ENCODE measurements at places on chromosomes 6 and 20.

DNA sequence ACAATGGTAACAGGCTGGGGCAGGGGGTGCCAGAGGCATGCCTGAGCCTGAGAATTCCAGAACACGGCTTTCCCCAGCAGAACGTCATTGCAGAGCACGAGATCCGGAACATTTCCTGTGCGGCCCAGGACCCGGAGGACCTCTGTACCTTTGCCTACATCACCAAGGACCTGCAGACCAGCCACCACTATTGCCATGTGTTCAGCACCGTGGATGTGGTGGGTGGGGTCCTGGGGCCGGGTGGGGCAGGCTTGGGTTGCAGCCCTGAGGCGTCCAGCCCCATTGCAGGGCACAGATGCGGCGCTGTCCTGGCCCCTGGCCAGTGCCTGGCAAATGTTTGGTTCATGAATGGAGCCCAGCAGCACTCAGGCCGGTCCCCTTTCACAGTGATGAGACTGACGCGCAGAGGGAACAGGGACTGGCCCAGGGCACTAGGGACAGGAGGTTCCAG, 57.1 kb downstream of the TCP11 start:
- DNase-seq: no peak

DNA sequence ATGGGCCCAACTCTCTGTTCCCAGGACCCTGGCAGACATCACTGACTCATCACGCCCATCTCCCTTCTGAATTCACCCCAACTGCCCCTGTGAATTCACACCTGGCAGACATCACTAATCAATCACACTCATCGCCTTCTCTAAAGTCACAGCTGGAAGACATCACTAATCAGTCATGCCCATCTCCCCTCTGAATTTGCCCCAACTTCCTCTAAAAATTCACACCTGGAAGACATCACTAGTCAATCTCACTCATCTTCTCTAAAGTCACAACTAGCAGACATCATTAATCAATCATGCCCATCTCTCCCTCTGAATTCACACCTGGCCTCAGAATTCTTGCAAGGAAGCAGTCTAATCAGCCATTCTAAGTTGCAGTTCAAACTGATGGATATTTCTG, 111.1 kb downstream of the FOXA2 start:
- DNase-seq: no peak

DNA sequence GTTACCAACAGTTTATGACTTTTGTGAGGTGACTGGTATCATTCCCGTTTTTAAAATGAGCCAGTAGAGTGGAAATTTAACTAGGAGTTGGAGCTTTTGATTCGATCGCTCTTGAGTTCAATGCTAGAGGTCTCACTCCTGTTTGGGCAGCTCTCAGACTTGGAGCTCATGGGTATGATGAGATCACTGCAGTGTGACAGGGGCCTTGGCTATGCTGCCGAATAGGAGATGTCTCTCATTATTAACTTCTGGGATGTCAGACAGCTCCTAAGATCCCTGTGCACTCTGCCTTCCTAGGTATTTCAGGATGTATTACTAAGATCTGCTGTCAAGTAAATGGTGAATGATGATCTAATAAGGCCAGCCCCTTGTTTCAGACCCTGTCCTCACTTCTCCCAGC, 20.4 kb downstream of the AKAP12 start:
- DNase-seq: no peak

DNA sequence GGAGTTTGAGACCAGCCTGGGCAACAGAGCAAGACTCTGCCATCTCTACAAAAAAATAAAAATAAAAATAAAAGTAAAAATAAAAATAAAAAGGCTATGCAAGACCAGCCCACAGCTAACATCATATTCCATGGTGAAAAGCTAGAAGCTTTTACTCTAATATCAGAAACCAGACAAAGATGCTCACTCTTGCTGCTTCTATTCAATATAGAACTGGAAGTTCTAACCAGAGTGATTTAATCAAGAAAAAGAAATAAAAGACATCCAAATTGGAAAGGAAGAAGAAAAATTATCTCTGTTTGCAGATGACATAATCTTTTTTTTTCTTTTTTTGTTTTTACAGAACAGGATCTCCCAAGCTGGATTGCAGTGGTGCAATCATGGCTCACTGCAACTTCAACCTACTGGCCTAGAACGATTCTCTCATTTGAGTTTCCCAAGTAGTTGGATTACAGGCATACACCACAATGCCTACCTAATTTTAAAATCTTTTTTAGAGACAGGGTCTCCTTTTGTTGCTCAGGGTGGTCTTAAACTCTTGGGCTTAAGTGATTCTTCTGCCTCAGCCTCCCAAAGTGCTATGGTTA, 100.7 kb upstream of the JAG1 start:
- no peak for DNase-seq

DNA sequence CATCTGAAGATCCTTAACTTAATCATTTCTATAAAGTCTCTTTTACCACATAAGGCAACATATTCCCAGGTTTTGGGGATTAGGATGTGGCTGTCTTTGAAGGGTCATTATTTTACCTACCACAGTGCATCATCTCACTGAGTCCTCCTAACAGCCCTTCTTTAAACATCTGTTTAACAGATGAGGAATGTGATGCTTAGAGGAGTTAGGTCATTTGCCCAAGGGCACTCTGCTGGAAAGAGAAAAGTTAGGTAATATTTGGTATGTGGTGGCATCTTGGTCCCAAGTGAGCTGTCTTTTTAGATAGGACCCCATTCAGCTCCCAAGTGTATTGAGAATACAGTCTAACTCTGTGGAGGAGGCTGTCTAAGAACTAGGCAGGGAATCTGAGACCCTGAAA, 11.0 kb downstream of the MMP24 start:
- DNase-seq: no peak

- no peak for DNase-seq
Observed at GRCh38 chr6:54695815-54696214, 150.8 kb upstream of the FAM83B start.

- no peak for DNase-seq
Observed at GRCh38 chr20:12815778-12816408, 192.9 kb upstream of the SPTLC3 start.

DNA sequence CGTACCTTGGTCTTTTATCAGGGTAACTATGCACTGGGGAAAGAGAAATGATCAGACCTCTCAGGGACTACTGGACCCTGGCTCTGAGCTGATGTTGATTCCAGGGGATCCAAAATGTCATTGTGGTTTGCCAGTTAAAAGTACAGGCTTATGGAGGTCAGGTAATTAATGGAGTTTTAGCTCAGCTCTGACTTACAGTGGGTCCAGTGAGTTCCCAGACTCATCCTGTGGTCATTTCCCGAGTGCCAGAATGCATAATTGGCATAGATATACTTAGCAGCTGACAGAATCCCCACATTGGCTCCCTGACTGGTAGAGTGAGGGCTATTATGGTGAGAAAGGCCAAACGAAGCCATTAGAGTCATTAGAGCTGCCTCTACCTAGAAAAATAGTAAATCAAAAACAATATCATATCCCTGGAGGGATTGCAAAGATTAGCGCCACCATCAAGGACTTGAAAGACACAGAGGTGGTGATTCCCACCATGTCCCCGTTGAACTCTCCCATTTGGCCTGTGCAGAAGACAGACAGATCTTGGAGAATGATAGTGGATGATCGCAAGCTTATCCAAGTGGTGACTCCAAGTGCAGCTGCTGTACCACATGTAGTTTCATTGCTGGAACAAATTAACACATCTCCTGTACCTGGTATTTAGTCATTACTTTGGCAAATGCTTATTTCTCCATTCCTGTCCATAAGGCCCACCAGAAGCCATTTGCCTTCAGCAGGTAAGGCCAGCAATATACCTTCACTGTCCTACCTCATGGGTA, 152.4 kb downstream of the THBS2 start:
- DNase-seq: no peak

DNA sequence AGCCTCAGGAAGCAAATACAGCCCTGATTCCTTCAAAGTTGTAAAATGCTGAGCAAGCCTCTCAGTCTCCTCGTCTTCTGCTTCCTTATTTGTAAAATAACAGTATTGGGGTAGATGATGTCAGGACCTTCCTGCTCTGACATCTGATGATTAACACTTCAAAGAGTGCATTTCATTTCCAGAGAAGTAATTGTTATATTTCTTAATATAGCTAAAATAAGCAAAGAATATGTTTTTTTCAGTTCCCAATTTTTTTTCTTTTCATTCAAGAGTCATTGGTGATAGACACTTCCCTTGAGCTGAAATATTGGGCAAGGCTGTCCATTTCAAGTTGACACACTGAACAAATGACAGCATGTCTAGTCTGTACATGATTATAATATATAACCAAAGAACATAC, 53.4 kb downstream of the SLX4IP start:
- no peak for DNase-seq

- DNase-seq: no peak
Observed at GRCh38 chr6:37942606-37943376, 123.3 kb downstream of the ZFAND3 start.

- no peak for DNase-seq
Observed at GRCh38 chr6:120447605-120448004, 886.7 kb downstream of the TBC1D32 start.

- DNase-seq: no peak
Observed at GRCh38 chr20:48493966-48494365, 333.8 kb downstream of the PREX1 start.

GRCh38 chr6:51648236-51648635, 439.2 kb downstream of the PKHD1 start:
- no peak for DNase-seq

- no peak for DNase-seq
Observed at GRCh38 chr20:61662968-61663331, 402.7 kb downstream of the TAF4 start.

GRCh38 chr6:115194981-115195638, 852.3 kb upstream of the HS3ST5 start:
- no peak for DNase-seq

- DNase-seq: no peak
Observed at GRCh38 chr6:80469977-80470376, 363.5 kb downstream of the BCKDHB start.

GRCh38 chr20:10584371-10584770, 89.4 kb downstream of the JAG1 start:
- no peak for DNase-seq

DNA sequence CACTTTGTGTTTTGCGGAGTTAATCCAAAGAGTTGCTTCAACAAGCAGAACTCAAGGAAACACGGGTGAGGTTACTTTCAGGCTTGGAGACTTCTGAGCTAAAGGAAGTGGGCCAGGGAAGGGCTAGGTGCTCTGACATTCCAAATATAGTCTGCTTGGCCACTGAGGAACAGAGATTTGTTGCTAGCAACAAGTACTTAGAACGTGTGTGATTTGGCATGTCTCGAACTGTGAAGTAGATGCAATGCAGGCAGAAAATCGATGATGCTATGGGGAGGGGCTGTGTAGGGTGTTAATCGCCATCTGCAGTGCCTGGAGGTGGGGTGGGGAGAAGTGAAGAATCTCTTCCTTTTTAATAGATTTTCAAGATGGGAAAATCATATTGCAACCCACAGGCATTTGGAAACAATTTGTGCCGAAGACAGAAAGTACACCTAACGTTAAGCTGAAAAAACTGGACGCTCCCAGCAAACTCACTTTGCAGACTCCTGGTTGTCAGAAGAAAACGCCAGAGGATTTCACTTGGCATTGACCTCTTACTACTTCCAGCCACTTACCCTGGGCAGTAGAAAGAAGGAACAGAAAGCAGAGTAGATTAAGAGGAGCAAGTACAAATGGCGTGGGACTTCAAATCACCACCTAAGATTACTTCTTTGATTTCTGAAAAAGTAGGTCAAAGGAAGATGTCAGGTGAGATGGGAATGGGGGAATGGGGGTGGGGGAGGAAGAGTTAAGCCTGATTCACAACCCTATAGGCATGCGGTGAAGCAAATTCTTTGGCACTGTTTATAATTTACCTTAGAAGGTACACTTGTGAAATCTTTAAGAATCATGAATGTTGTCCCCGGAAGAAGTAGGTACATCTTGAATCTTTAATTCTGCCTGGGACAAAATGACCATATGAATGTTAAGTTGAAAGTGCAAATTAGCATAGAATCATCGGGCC, 314.1 kb downstream of the CD83 start:
- no peak for DNase-seq

DNA sequence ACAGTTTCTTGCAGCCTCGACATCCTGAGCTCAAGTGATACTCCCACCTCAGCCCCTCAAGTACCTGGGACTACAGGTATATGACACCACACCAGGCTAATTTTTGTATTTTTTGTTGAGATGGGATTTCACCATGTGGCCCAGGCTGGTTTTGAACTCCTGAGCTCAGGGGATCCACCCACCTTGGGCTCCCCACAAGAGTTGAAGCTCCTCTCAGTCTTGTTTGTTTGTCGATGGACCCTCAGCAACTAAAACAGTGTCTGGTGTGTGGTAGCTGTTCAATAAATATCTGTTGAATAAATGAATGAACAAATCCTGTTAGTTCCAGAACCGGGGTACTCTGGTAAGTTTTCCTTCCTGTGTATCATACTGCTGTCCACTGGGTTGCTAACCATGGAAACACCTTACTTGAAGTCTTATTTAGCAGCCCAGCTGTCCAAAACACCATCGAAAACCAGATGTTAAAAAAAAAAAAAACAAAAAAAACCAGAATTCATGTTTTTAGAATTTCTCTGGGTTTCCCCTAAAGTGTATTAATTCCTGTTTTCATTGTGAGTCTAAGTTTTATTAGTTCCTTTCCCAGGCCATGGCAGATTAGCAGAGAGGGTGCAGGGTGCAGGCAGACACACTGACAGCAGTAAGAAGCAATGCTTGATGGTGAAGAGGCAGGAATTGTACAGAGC, 7.8 kb upstream of the EZR start:
- DNase-seq: no peak

DNA sequence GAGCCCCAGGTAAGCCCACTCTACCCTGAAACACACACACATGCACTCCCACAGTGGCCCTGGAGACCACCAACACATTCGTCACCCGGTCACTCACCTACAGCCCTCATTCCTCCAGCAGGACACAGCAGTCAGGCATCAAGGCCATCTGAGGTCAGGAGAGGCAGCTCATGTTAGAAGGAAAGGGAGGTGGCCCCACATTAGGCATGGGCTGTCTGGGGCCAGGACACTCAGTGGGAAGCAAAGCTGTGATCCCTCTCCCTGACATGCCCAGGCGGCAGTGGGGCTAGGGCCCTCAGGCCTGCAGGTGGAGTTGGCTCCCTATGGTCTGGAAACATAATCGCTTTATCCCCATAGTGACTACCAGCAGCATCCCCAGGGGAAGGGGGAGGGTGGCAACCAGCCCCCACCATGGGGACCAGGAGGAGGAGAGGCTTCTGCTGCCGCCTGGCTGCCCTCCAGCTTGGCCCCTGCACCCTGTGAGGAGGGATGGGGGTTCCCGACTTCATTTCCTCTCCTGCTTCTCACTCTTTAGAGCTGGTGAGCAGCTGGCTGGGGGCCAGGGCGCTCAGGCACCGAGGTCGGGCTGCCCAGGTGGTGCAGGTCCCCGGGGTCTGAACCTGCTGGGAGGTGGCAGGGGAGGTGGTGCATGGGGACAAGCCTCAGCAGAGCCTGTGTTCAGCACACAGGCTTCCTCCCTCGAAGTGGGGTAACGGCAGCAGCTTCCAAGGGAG, 76.6 kb upstream of the CST7 start:
- no peak for DNase-seq

GRCh38 chr6:163745536-163746400, 331.2 kb downstream of the QKI start:
- no peak for DNase-seq
